ENCODE measurements at places on chromosomes 11 and 22.
A peak's percentile ranks its signal among the peaks of the same experiment; 100 is the strongest.

GRCh38 chr11:117230286-117230961 lies 1.4 kb downstream of the PCSK7 start:
- DNase-seq: no peak

DNA sequence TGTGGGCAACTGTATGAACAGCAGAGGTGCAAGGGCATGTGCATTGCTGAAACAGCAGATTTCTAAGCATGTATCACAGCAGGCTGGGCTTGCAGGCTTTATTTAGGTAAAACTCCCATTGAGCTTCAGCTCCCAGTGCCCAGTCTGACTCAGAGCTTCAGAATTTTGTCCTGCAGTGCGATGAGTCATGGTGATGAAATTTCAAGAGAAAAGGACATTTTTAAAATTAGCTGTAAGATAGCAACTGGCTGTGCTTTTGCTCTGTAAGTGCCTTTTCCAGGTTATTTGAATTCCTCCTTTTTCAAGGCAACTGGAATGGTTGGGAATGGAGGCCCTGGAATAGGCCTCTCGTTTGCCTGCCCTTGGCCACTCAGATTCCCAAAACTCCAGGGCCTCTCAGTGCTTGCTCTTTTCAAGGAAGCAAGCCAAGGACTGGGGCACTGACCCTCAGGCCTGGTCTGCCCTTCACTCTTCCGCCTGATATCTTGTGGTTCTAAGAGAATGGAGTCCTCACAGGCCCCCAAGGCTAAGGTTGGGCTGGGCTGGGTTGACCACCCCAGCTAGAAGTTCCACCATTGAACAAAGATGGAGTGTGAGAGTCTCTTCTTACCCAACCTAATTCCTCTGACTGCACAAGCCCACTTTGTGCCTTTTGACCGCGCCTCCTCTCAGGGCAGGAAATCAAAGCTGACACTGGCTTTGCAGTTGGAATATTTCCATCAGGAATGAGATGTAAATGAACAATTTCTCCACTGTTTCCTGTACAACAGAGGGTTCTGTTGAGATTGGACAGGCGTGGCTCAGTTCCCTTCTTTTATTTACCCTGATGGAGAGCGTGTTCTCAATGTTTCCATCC lies 59.5 kb upstream of the PRSS23 start:
- DNase-seq: peak; percentile 80

DNA sequence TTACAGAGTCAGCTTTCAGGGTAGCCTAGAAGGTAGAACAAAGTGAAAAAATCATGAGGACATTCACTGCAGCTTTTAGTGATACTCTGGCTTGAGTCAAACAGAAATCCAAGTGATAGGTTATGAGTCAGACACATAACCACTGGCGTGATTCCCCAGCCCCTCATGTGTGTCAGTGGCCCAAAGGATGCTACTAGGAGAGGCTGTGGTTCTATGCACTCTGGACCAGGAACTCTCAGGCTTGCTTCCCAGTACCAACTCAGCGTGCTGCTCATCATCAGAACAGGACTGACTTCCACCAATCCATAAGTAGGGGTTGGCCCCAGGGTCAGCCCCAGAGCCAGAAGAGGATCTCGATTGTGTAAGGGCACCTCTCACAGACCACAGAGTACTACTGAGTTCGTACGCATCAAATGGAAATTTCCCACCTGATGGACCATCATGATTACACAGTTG lies 116.8 kb downstream of the MED15 start:
- no peak for DNase-seq

GRCh38 chr11:95301474-95301873 lies 70.5 kb upstream of the SESN3 start:
- no peak for DNase-seq

DNA sequence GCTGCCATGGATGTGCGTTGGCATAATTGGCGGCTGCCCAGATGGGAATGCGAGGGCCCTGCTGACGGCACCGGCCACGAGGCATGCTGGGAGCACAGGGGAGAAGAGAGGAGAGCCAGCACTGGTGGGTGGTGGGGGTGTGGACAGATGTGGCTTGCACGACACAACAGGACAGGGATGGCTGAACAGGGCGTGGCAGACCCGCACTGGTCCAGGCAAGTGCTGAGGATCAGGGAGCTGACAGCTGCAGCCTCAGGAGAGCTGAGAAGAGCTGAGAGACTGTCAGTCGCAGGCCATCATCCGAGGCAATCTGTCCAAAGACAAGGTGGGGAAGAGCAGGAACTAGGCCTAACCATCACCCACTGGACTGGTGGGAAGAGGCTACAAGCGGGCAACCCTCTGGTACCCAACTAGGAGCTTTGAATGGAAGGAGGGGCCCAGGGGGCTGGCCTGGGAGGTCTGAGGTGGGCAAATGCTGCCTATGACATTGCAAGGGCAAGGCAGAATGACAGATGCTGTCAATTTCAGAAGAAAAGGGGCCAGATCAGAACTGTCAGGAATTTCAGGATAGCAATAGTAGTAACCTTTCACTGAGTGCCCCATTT lies 2.4 kb downstream of the GNB1L start:
- no peak for DNase-seq

GRCh38 chr11:79973721-79974617 lies 533.1 kb upstream of the TENM4 start:
- DNase-seq: no peak

GRCh38 chr11:120908461-120909181 lies 115.3 kb upstream of the TBCEL start:
- DNase-seq: no peak
